ENCODE measurements at places on chromosomes 12 and 14.

- no peak for DNase-seq
Measured at GRCh38 chr12:16634786-16635185, 28.8 kb upstream of the LMO3 start.

DNA sequence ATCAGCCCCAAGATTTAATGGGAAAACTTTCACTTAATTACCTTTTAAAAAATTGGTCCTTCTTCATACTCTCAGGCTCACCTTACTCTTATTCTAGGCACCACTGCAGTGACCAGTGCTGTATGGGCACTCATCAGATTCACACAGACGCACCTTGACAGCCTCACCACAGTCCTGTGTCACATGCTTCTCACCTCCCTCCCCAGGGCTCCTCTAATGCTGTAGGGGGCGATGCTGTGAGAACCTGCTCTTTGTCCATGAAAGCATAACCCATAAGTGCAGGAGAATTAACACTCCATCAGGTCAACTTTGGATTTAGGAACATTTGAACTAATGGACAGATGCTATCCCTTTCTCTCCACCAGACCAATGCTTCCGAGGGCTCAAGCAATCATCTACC is 13.9 kb upstream of the PPP4R3A start:
- DNase-seq = no peak

- DNase-seq = no peak
Measured at GRCh38 chr12:98109266-98109665, 406.1 kb upstream of the TMPO start.

GRCh38 chr14:74085828-74086227 is 1.1 kb downstream of the LIN52 start:
- no peak for DNase-seq

DNA sequence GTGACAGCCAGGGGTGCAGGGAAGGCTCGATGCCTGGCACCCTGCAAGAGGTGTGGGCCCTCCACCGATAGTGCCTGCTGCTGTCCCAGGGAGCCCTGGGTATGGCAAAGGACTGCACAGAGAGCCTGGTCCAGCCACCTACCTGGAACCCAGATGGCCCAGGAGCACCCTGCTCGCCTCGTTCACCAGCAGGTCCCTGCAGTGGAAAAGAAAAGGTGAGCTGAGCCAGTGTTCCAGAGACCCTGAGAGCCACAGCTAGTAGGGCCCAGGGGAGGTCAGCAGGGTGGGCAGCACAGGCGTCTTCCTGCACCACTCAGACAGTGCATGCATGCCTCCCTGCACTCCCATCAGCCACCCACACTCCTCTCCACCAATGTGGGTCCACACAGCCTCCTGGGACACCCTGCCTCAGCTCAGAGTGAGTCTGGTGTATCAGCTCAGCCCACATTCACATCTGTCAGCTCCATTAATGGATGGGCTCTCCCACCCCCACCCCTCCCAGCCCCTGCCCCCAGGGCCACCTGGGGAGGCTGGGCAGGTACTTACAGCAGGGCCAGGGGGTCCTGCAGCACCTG is 20.2 kb downstream of the TMEM106C start:
- DNase-seq = peak; percentile 83

DNA sequence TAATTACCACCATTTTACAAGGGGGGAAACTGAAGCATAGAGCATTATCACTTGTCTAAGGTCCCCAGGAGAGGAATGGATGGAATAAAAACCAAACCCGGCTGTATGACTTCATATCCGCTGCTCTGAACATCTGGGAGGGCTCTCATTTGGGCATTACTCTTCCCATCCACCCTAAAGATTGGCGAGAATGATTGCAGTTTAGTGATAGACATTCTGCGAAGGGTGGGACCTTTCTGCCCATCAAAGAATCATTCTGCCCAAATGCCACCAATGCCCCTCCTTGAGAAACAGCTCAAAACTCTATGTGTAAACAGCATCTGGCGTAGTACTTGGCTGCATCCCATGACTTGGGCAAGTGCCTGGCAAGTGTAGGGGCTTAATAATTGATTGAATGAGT is 11.6 kb downstream of the CHST11 start:
- DNase-seq = no peak

GRCh38 chr14:55381040-55381439 is 30.6 kb downstream of the ATG14 start:
- DNase-seq = no peak

DNA sequence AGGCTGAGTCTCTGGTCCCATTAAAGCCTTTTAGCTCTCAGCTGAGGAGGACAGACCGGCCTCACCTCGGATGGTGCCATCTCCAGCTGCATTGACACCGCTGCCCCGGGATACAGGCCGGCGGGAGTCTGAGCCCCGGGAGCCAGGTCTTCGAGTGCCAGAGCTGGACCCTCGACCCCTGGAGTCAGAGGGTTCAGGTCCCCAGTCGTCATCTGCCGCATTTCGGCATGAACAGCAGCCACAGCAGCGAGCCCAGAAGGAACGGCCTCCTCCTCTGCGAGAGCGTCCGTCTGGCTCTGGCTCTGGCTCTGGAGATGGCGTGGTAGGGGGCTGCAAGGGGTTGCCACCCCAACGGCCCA is 1.0 kb downstream of the TGM1 start:
- DNase-seq = no peak

GRCh38 chr14:33469898-33470297 is 481.0 kb downstream of the EGLN3 start:
- no peak for DNase-seq

GRCh38 chr12:62006076-62006732 is 254.0 kb upstream of the USP15 start:
- no peak for DNase-seq

DNA sequence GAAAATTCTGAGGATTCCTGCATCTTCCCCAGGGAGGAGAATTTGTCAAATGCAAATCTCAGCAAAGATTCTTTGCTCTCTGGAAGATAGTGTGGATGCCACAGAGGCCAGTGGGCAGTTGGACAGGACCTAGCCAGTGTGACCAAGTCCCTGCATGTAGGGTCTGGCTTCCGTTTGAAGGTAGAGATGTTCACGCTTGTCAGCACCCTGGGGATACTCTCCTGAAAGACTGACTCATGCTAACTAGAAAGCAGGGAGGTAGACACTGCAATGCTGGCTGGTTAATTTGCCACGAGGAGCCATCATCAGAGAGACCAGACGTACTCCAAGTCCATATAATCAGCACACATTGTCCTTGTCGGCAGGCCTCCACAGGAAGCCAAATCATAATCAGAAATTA is 130.1 kb downstream of the SAMD4A start:
- DNase-seq = no peak
